ENCODE measurements at places on chromosomes 4 and X.

DNA sequence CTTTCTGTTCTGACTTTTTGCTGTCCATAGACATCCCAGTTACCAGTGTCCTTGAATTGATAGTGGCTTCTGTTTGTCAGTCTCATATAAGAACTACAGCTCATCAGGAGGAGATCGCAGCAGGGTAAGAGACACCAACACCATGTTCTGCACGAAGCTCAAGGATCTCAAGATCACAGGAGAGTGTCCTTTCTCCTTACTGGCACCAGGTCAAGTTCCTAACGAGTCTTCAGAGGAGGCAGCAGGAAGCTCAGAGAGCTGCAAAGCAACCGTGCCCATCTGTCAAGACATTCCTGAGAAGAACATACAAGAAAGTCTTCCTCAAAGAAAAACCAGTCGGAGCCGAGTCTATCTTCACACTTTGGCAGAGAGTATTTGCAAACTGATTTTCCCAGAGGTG, 30.1 kb downstream of the GUCY1A1 start:
- DNase-seq = no peak

DNA sequence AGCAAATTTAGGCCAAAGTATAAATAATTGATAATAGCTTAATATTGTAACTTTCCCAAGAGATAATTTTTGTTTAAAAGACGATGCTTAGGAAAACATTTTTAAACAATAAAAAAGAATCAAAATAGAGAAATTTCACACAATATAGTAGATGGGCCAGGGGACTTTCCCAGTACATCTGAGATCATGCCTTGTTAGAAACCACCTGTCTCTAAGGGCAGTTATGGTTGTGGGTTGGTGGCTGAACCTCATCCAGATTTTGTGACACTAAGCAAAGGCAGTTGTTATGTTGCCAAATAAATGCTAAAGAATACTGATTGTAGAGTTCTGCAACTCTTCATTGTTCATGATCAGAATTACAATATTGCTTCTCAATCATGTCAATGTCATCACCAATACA, 270.6 kb downstream of the BANK1 start:
- no peak for DNase-seq

DNA sequence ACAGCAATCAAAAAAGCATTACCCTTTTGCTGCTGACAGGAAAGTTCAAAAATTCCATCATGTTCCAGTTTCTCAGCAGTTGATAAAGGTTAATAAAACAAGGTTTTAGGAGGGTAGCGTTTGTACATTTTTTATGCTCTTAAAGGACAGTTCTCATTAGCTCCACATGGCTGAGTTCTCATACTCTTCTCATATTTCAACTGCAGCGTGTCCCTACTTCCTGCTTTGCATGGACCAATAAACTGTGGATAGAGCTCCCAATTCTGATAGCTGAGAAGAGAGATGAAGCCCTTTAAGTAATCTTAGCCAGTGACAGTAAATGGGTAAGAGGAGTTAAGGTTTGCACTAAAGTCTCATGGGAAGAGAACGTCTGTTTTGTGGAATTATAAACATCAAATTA, 53.5 kb downstream of the SPANXA2 start:
- no peak for DNase-seq

- no peak for DNase-seq
These were observed 36.9 kb upstream of the CHIC1 start for GRCh38 chrX:73525928-73526690.

DNA sequence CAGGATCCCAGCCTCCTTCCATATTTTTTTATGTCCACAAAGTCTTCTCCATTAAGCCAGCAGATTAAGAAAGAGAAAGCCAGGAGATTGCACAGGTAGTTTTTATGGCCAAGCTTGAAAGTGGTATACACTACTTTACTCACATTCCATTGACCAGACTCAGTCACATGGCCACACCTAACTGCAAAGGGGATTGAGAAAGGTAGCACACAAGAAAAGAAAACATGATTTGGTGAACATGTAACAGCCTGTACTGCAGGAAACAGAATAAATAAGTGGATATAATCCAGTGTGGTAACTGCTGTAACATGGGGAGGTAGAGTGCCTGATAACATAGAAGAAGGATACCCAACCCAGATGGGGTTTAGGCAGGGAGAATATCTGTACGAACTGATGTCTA, 43.9 kb downstream of the HOPX start:
- no peak for DNase-seq

DNA sequence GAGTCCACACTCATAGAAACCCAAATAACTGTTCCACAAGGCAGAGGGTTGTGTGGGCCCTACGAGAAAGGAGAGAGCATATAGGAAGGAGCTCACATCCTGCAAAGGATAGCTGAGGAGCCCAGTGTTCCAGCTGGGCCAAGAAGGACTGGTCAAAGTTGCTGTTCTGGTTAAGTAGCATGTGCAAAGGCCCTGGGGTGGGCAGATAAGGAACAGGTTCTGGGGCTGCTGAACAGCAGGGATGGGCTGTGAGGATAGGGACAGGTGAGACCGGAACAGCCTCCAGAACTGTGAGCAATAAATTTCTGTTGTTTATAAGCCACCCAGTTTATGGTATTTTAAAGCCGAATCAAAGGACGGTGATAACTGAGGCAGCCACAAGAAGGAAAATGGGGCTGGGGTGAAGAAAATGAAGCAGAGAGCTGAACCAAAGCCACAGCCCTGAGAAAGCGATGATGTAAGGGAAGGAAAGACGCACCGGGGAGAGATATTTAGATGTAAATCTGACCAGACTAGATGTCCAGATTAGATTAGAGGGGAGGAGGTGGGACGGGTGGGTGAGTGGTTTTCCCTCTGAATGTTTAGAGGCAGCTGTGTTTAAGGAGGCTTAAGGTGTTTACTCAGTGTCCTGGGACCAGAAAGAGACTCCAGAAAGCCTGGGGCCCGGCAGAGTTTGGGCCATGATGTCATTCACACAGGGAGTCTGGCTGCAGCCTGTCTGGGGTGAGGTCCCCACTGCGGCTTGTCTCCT, 180.8 kb upstream of the BCOR start:
- peak; percentile 45 for DNase-seq

GRCh38 chr4:189436207-189436606, 504.5 kb upstream of the FRG1 start:
- DNase-seq = no peak

- DNase-seq = no peak
These were observed 67.4 kb downstream of the DMP1 start for GRCh38 chr4:87717276-87718031.

DNA sequence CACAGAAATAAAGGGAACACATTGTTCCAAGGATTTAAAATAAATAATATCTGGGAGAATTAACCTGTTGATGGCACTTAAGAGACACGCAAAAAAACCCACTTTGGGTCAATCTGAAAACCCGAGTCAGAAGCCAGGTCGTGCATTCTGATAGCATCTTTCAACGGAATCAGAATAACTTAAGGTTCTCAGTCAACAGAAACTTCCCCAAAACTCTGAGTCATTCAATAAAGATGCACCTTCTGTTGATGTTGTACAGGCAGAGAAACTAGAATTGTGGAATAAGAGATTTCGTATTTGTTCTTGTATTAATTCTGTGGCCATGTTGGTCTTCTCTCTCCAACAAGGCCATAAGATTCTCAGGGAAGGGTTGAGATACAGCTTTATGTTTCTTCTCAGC, 78.2 kb downstream of the MAOB start:
- no peak for DNase-seq

DNA sequence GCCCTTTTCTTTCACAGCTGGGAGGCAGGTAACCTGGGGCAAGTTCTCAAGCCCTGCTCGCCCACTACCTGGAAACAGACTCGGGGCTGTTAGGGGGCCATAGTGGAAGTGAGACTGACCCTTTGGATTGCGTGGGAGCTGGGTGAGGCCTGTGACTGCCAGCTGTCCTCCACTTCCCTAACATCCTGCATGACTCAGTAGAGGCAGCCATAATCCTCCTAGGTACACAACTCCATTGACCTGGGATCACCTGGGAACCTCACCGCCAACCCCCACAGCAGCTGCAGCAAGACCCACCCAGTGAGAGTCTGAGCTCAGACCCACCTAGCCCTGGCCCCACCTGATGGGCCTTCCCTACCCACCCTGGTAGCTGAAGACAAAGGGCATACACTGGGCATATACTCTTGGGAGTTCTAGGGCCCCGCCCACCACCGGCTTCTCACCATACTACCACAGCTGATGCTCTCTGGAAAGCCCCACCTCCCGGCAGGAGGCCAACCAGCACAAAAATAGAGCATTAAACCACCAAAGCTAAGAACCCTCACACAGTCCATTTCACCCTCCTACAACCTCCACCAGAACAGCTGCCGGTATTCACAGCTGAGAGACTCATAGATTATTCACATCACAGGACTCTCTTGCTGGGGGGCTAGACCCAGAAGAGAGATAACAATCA, 61.1 kb upstream of the DCTD start:
- no peak for DNase-seq

DNA sequence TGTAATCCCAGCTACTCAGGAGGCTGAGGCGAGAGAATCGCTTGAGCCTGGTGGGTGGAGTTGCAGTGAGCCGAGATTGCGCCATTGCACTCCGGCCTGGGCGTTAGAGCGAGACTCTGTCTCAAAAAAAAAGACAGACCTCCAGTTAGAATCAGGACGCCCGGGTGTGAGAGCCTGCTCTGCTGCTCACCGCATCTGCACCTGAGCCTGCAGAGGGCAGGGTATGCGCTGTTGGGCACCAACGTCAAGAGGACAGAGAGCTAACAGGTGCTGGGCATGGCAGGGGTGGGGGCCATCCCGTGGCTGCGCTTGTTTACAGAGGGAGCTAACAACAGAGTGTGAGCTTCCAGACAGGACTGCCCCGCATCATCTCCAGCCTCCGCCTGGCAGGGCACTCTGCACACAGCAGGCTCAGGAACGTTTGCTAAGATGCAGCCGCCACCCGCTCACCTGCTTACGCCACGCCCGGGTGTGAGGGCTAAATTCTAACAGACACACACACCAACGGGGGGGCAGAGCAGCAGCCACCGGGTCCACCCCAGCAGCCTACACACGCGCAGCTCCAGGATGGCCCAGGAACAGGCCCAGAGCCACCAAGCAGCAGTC, 50.0 kb upstream of the CPLX1 start:
- no peak for DNase-seq

GRCh38 chr4:70714079-70714887, 7.5 kb upstream of the RUFY3 start:
- no peak for DNase-seq
